ENCODE measurements at places on chromosomes 3 and 15.

DNA sequence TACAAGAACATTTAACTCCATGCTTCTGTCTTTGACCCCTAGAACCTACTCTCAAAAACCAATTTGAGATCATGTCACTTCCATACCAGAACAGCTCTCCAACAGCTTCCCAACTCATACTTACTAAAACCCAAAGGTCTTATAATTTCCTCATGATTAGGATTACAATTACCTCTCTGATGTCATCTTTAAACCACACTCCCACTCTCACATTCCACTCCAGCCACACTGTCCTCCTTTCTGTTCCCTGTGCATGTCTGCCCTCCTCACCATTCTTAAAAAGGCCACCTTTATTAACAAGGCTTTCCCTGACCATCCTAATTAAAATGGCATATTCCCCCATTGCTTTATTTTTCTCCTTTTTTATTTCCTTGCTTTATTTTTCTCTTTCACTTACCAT, 18.9 kb downstream of the PHC3 start:
- DNase-seq: peak; percentile 27

DNA sequence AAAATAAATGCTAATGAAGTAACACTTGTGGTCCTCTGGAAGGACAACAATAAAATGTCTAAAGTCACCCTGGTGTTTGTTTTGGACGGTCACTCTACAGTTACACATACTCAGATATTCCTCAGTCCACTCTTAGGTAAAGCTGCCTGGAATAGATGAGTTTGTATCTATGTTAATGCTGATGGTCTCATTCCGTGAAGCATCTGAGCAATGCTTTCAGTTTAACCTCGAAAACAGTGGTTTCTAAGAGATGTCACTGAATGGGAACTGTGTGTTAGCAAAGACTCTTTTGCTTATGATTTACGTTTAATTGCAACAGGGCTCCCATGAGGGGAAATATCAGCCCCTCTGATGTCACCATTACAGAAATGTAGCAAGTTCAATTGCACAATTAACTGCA, 49.1 kb downstream of the FBN1 start:
- peak; percentile 53 for DNase-seq

- peak; percentile 90 for DNase-seq
These were observed 19.4 kb downstream of the RASGRP1 start for GRCh38 chr15:38545179-38545578.

- DNase-seq: no peak
These were observed 133.7 kb upstream of the OSTN start for GRCh38 chr3:191065181-191065805.

GRCh38 chr3:113038328-113038727, 47.5 kb downstream of the GTPBP8 start:
- no peak for DNase-seq

- no peak for DNase-seq
These were observed 31.1 kb upstream of the IL16 start for GRCh38 chr15:81165535-81165934.

DNA sequence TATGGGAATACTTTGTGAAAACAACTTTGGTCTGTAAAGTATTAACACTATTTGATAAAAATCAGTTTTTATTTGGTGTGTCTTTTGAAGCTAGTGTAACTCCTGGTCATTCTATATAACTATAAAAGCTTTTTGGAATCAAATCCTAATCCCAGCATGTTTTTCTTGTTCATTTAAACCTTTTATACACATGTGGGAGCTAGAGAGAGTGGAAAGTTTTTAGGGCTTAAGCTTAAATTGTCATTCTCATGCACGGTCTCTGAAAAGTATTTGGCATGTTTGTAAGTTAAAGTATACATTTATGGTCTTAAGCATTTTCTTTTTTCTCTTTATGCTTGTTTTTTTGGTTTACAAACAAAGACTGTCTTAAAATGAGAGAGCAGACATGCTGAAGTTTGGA, 83.4 kb upstream of the RARB start:
- no peak for DNase-seq

- DNase-seq: no peak
These were observed 1.7 kb upstream of the HGD start for GRCh38 chr3:120683671-120684301.

DNA sequence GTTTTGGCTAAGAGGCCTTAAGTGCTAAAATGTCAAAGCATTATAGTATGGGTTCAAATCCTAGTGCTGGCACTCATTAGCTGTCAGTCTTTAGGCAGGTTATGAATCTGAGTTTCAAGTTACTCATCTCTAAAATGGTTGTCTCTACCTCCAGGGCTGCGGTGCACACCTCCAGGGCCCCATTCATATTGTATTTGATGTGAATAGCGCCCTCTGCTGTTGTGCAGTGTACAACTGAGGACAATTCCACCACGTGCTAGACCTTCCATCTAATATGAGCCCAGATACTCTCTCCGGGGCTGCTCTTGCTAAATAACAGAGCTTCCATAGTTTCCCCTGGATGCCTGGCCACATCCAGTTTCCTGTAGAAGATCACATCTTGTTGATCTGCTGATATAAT, 54.3 kb downstream of the OXNAD1 start:
- peak; percentile 73 for DNase-seq

GRCh38 chr15:58490888-58491473, 59.2 kb downstream of the LIPC start:
- DNase-seq: no peak

DNA sequence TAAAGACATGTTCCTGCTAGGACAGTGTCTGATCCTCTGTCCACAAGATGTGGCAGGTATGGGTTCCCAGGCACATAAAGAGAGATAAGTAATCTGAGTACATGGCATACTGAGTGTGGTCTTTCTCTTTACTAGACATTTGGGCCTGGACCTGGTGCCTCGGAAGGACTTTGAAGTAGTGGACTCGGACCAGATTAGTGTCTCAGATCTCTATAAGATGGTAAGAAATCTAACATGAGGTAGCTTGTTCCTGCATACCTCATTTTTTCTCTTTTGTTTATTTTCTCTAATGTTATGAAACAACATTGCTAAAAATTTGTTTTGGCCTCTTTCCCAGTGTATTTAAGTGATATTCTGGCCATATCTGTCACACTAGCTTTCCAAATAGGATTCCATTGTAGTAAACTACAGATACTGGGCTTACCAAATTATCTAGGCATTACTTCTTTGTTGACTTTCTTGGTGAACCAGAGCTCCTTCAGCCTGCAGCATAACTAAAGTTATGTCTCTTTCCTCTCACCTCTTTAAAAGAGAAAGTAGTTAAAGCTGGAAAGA, 309.8 kb upstream of the MANF start:
- no peak for DNase-seq

- peak; percentile 60 for DNase-seq
These were observed 34.5 kb downstream of the POMGNT2 start for GRCh38 chr3:43071313-43071893.

- DNase-seq: no peak
These were observed 6.5 kb upstream of the VPS39 start for GRCh38 chr15:42214600-42214999.

DNA sequence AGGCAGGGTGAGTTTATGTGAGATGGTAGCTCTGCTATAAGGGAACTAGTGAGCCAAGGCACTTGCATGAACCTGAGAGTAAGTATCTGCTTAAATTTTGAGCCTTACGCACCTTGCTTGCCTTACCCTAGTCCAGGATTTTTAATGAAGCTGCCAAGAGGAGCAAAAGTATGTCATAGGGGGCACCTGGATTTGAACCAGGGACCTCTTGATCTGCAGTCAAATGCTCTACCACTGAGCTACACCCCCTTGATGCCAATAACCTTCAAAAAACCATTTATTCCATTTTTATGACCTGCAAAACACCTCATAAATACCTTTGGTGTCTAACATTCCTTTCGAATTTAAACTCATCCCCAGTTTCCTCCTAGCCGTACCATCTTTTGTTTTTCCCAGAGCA, 88.3 kb upstream of the ACP3 start:
- peak; percentile 42 for DNase-seq

GRCh38 chr3:10594915-10595314, 89.5 kb upstream of the ATP2B2 start:
- DNase-seq: peak; percentile 63

- no peak for DNase-seq
These were observed 27.3 kb upstream of the SLC28A2 start for GRCh38 chr15:45224621-45225217.

GRCh38 chr15:29968099-29968894, 114.5 kb upstream of the GOLGA8J start:
- DNase-seq: no peak

DNA sequence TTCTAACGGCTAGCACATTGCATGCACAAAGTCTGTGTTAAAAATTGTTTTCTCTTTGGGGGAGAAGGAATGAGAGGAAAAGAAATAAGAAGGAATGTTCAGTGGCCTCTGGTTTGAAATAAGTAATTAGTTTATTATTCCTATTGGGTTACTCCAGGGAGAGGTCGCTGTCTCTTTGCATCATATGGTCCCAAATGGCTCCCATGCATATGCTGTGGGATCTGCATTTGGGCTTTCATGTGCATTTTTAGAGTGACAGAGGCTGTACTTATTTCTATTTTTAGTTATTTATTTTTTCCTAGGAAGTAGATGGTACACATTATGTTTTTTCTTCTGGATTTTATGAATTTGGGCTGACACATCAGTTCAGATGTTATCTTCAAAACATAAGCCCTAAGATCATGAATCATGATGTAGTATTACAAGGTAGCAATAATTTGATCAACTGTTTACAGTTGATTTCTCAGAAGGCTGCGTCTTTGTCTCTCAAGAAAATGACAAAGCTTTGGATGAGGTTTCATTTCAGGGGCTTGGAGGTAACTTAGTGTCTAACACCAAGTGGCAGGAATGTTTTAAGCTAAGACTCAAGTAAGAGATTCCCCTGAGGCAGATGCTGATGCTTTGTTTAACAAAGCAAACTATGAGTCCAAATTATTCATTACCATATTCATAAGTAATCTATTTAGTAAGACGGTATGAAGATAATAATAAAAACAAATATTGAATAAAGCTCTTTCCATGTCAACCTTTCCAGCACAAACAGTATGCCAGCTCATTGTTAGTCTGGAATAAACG, 247.7 kb downstream of the NSUN3 start:
- DNase-seq: no peak

- DNase-seq: no peak
These were observed 7.9 kb downstream of the RPLP1 start for GRCh38 chr15:69460481-69460880.

- DNase-seq: no peak
These were observed 13.4 kb upstream of the MAGEF1 start for GRCh38 chr3:184725176-184725719.

- DNase-seq: peak; percentile 54
These were observed 1.6 kb upstream of the WDR82 start for GRCh38 chr3:52280050-52280461.

DNA sequence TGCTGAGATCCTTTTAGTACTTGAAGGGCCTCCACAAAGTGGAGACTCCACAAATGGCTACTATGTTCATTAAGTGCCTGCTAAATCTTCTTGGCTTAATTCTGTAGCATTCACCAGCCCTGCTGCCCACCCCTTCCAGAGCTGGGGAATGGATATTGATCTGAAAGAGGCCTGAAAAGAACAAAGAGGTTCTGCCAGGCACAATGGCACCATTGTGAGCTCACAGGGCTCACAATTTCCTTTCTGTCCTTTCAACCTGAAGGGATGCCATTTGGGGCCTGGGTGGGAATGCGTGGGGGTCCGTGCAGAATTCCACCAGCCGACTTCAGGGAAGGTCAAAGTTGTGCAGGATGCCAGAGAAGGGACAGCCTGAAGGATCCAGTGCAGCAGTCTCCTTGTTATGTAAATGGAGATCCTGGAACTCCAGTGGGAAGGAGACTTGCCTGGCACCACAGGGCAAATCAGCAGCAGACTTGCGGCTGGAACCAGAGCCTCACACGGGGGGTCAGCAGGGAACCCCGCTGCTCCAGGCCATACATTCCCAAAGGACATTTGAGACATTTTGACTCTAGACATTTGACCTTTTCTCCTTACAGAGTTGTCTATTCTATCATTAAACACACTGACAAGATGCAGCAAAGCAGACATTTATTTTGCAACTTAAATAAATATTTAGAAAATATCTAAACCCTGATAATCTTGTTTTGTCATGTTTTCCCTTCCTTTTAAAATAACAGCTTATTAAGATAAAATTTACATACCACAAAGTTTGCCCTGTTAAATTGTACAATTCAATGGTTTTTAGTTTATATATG, 21.5 kb upstream of the MORF4L1 start:
- DNase-seq: peak; percentile 74

- DNase-seq: peak; percentile 84
These were observed 694 bp upstream of the EEFSEC start for GRCh38 chr3:128152419-128153155.

DNA sequence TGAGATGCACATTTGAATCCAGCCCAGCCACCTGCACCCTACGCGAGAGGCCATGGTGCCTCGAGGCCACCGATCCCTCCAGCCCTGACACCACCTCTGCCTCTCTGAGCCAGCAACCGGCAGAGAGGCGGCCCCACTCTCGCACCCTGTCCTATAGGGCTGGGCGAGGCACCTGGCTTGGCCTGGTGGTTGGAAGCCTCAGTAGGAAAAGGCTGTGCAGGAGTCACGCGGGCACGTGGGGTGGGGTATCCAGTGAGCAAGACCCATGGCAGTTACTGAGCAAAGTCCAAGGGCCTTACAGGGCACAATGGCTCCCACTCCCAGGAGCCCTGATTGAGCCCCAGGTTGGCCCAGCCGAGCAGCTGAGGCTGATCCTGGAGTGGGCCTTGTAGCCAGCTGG, 12.4 kb upstream of the DUSP7 start:
- DNase-seq: no peak

DNA sequence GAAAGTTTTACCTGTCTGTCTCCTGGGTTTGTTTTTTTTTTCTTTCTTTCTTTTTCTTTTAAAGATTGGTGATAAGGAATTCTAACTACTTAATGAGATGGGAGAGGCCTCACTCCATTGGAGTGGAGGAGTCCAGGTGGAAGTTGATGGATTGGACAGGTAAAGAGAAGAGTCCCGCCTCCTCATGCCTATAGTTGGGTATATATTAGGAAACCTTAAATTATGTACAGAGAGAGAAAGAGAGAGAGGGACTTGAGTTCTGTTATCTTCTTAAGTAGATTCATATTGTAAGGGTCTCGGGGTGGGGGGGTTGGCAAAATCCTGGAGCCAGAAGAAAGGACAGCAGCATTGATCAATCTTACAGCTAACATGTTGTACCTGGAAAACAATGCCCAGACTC, 158.2 kb downstream of the TP63 start:
- DNase-seq: no peak

GRCh38 chr15:44289259-44289790, 806 bp downstream of the GOLM2 start:
- no peak for DNase-seq

- DNase-seq: peak; percentile 18
These were observed 244.9 kb downstream of the FAM43A start for GRCh38 chr3:194930377-194931204.

DNA sequence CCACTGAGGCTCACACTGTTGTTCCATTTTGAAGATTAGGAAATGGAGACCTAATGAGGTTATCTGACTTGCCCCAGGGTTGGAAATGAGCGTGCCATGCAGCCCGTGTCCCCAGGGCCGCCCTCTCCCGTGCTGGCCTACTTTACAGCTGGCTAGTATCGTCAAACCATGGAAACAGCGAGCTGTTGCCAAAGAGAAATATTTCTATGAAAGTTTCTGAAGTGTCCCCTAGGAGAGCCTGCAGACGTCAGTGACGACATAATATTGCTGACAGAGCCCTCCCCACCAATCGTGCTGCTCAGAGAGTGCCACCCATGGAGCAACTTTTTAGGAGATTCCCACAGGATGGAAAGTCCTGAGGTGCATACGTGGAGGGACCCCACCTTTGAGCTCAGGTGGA, 11.2 kb upstream of the FAM174B start:
- no peak for DNase-seq

- DNase-seq: no peak
These were observed at the start of gene PLA2G4D for GRCh38 chr15:42094512-42094963. TSS of gene PLA2G4D (minus strand) at chr15:42094562. CDS start at chr15:42094459, 103 bp downstream.

GRCh38 chr3:146178006-146178689, 17.2 kb upstream of the PLOD2 start:
- DNase-seq: no peak

GRCh38 chr15:64894395-64895056, 17.2 kb upstream of the ANKDD1A start:
- DNase-seq: no peak
